ENCODE measurements at places on chromosomes 5 and 9. TPM values are rescaled to one million over a fixed set of nuclear protein-coding genes. Genes with fewer than 3 reads are reported as not detected.
A peak's percentile ranks its signal among the peaks of the same experiment; 100 is the strongest.

The FLT4 gene
- total RNA-seq, result 6.0 TPM

The TNFSF8 gene
- 73.2 TPM for total RNA-seq

The EMB gene
- total RNA-seq, result 145 TPM

The NACC2 gene
- total RNA-seq, result 9.1 TPM

GRCh38 chr5:155299386-155300005 is 285.9 kb downstream of the KIF4B start:
- no peak for DNase-seq

DNA sequence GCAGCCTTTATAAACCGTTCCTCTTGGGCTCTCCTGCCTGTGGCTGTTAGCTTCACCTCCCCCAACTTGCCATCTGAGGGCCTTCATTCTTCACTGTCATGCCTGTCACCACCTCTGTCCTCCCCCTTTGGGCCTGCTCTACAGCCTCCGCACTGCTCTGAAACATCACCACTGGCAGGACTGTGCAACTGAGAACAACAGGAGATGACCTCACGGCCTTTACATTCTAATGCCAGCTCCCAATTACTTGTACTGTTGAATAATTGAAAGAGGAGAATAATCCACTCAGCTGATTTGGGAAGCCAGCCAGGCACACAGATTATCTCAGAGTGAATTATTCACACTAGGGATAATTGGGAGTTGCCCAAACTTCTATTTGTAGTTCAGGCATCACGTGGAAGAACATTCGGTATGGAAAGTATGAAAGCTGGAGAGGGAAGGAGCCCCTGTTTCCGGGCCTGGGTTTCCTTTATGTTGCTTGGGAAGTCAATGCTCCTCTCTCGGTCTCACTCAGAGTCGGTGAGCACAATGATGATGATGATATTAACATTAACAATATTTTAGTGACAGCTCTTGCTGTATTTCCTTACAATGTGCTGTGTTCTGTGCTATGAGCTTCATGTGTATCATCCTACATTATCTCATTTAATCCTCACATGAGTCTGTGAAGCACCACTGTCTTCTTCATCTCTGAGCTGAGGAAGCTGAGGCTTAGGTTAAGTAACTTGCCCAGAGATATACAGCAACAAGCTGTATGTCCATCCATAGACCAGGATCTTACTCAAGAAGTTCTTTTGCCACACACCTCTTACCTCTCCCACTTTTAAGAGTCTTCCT is 99.3 kb upstream of the LRRTM2 start:
- no peak for DNase-seq

DNA sequence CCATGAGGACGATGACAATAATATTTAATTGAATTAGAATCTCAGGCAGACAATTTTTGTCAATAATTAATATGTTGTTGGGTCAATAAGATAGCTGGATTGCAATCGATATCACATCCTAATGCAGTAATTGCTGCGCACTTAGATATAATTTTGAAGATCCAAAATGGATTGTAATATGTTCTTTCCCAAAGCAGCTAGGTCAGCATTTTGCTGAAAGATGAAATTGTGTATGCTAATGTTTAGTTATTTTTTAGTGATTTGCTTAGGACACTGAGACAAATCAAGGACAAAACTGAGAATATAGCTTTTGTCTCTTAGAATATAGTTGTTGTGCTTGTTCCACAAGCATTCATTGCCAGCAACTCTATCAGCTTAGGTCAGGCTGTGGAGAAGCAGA is 389.9 kb downstream of the MTRR start:
- no peak for DNase-seq

- DNase-seq, result peak; percentile 21
Observed at GRCh38 chr5:72956324-72957140, 691 bp downstream of the FCHO2 start.
